Endothelial cell (in vitro differentiated cells): ENCODE measurements at places on chromosomes 7 and 10. TPM values are rescaled to one million over a fixed set of nuclear protein-coding genes. Genes with fewer than 3 reads are reported as not detected.

NPS gene
- total RNA-seq, result not detected

DNA sequence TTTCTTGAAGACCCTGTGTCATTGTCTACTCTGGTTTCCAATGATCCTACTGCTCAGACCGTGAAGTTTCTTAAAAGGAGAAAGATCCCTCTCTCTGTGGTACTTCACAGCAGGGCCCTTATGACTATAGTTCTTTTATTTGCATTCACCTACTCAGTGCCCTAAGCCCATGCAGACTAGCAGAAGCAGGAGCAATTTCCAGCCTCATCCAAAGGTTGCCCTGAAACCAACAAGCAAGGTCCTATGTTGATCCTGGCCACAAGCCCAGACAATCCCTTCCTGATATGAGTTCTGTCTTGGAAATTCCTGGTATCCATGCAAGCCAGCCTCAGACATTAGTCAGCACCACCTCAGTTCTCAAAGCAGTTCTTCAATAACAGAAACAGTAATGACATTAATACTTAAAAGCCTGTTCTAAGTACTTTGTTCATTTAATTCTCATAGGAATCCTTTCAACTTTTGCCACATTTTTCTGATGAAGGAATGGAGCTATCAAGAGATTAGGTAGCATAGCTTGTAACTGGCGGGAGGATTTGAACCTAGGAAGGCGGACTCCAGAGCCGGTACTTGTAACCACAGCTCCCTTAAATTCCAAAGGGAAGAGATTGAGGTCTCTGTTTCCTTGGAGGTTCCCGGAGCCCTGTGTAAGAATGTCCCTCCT is 58.1 kb upstream of the ST8SIA6 start:
- no peak for DNase-seq
- H3K36me3 ChIP-seq, result no peaks in the 10 kb centered on the region

DNA sequence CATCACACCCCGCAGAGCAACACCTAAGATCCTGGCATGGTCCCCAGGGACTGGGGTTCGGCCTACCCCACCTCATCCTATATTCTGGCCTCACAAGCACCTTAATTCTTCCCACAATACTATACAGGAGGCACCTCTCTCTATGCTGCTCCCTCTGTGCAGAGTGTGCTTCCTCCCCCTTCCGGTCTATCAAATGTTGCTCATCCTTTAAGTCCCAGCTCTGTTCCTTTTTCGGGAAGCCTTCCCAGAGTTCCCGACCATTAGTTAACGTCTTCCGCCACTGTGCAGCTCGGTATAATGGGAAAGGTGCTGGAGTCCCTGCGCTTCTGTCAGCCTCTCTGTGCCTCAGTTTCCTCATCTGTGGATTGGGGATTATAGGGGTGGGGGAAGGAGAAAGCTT is 21.8 kb downstream of the PALD1 start:
- H3K4me1 ChIP-seq, result peaks cover 93% of the 10 kb centered on the region
- no peak for DNase-seq
- peak overlapping the region; percentile 91 for H3K27ac ChIP-seq
- peaks cover 35% of the 10 kb centered on the region for H3K36me3 ChIP-seq
- peaks cover 15% of the 10 kb centered on the region for H3K27me3 ChIP-seq
- H3K4me3 ChIP-seq, result peak overlapping the region; percentile 71

DNA sequence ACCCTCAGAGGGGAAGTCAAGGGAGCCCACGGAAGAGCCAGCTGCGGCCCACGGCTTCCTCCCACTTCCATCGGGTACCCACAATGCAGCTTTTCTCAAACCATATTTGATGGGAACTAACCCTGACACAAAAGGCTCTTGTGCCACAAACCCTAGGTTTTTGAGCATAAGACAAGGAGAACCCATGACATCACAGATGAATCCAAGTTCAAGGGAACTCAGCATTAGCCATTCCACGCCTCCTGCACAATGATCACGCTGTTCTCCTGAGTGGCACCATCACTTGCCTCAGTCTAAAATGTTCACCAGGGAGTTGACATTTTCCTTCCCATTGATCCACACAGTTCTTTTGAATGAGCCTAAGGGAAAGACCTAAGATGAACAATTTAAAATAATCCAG is 70.4 kb downstream of the ITIH5 start:
- H3K4me3 ChIP-seq, result no peak overlapping the region
- H3K36me3 ChIP-seq, result no peaks in the 10 kb centered on the region
- DNase-seq, result no peak
- no peak overlapping the region for H3K27ac ChIP-seq
- no peaks in the 10 kb centered on the region for H3K27me3 ChIP-seq
- no peaks in the 10 kb centered on the region for H3K4me1 ChIP-seq

ARMC10 gene
- total RNA-seq, result 26.0 TPM

DNA sequence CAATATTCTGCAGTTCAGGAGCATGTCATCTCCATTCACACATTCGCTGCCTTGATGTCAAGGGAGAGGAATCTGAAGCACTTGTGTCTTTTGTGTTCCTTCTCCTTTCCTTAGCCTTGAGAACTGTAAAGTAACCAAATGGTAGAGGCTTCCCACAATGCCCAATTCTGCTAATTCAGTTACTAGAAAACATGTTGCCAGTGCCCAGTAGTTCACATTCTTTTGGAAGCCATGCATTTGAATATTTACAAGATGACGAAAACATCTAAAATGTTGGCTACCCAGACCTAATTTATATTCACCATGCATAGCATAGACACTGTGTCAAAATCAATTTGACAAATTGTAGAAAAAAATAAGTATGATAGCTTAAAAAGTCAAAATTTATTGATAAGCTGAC is 852.7 kb upstream of the PHF14 start:
- H3K27ac ChIP-seq, result no peak overlapping the region
- no peaks in the 10 kb centered on the region for H3K36me3 ChIP-seq
- H3K4me1 ChIP-seq, result peaks cover 13% of the 10 kb centered on the region

DNA sequence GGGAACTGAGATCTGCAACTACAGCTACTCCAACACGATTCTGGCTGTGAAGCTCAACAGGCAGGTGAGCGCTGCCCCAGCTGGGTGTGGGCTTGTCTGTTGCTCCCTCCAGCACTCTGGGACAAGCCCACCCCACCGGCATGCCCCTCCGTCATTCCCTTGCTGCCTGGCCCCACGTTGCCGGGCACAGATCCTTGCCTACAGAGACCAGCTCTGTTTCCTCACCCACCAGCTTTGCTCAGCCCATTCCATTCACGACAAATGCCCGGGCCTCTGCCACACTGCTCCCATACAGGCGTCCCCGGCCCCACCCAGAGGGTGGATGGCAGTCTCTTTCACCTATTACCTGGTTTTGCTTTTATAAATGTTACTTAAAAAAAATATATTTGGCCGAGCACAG is 24.6 kb downstream of the WIPI2 start:
- H3K27ac ChIP-seq, result no peak overlapping the region
- H3K27me3 ChIP-seq, result no peaks in the 10 kb centered on the region
- no peak for DNase-seq
- peaks cover 54% of the 10 kb centered on the region for H3K36me3 ChIP-seq
- H3K4me3 ChIP-seq, result no peak overlapping the region
- H3K4me1 ChIP-seq, result no peaks in the 10 kb centered on the region

DNA sequence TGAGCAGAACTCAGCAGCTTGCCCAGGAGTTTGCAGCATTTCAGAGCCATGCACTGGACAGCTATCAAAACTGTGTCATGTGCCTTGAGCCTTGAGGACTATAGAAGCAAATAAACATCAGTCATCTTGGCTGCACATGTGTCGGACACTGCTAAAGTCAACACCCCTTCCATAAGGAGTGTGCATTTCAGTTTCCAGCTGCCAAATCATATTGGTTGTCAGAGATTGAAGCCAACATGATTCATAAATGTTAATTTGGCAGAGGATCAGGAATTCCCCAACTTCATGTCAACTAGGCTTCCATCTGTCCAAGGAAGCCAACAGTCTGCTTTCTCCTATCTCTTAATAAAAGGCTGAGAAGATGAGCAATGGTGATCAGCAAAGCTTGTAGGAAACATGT is 32.8 kb downstream of the SLC16A12 start:
- no peak overlapping the region for H3K4me3 ChIP-seq
- no peaks in the 10 kb centered on the region for H3K36me3 ChIP-seq
- no peaks in the 10 kb centered on the region for H3K27me3 ChIP-seq
- peaks cover 6% of the 10 kb centered on the region for H3K4me1 ChIP-seq
- no peak overlapping the region for H3K27ac ChIP-seq

DNA sequence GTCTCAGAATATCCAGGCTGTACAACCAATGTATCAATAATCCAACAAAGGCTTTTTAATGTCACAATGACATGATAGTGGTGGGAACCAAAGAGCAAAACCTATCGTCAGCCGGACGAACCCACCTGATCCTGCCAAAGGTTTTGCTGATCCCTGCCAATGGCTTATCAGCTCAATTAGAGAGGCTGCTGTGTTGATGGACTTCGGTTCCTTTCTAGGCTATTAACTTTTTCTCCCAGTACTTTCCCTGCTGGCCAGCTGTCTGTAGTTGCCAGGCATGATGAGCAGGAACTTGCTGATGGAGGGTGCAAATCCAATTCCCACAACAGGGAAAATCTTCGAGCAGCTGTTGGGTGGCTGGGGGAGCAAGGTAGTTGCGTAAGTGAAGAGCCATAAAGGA is 2.4 kb downstream of the LMOD2 start:
- no peaks in the 10 kb centered on the region for H3K4me1 ChIP-seq
- no peak overlapping the region for H3K27ac ChIP-seq
- H3K4me3 ChIP-seq, result no peak overlapping the region
- H3K36me3 ChIP-seq, result no peaks in the 10 kb centered on the region

AGR3 gene
- total RNA-seq, result not detected

- no peak for DNase-seq
- H3K36me3 ChIP-seq, result peaks cover 27% of the 10 kb centered on the region
These were observed 99.3 kb downstream of the DNAJB6 start for GRCh38 chr7:157436076-157436475.

- H3K27me3 ChIP-seq, result no peaks in the 10 kb centered on the region
- no peaks in the 10 kb centered on the region for H3K36me3 ChIP-seq
- H3K4me1 ChIP-seq, result no peaks in the 10 kb centered on the region
- no peak overlapping the region for H3K27ac ChIP-seq
- DNase-seq, result no peak
These were observed 379.7 kb downstream of the PHTF2 start for GRCh38 chr7:78178319-78178718.

- H3K36me3 ChIP-seq, result no peaks in the 10 kb centered on the region
- DNase-seq, result no peak
- no peak overlapping the region for H3K27ac ChIP-seq
These were observed 272.7 kb downstream of the HDAC9 start for GRCh38 chr7:18768256-18768655.

- H3K36me3 ChIP-seq, result no peaks in the 10 kb centered on the region
- H3K4me1 ChIP-seq, result no peaks in the 10 kb centered on the region
- H3K27me3 ChIP-seq, result no peaks in the 10 kb centered on the region
- H3K27ac ChIP-seq, result no peak overlapping the region
These were observed 735.4 kb upstream of the LRRTM3 start for GRCh38 chr10:66190413-66190812.

FAM221A gene
- 7.3 TPM for total RNA-seq

DNA sequence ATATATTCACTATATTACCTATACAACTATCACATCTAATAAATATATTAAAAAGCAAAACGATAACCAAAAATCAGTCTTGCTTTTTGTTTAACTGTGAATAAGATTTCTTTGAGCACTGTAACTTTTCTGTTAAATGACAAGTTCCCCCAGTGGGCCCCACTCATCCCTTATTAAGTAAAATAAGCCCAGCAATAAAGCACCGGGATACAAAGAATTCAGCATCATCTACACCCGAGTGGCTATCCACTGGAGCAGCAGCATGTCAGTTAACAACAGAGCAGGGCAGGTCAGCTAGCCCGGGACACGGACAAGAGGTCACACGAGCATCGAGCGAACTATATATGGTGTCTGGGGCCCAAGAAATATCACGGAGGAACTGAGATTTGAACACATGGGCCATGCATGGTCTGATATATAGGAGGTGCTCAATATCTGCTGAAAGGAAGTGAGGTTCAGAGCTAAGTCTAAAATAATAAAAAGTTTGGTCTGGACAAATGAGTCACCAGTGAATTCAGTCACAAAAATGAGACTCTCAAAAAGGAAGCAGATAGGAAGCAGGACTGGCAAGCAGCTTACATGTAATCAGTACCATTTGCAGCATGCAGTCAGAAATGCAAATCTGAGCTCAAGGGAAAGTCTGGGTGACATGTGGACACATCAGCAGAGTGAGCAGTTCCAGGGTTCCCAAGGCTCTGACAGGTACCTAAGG is 4.1 kb downstream of the ERCC6 start:
- H3K36me3 ChIP-seq, result no peaks in the 10 kb centered on the region
- DNase-seq, result no peak
- H3K4me3 ChIP-seq, result no peak overlapping the region
- H3K4me1 ChIP-seq, result peaks cover 19% of the 10 kb centered on the region
- H3K27ac ChIP-seq, result no peak overlapping the region
- H3K27me3 ChIP-seq, result peaks cover 4% of the 10 kb centered on the region

IFIT2 gene
- total RNA-seq, result 0.80 TPM

ANKRD61 gene
- not detected for total RNA-seq

DNA sequence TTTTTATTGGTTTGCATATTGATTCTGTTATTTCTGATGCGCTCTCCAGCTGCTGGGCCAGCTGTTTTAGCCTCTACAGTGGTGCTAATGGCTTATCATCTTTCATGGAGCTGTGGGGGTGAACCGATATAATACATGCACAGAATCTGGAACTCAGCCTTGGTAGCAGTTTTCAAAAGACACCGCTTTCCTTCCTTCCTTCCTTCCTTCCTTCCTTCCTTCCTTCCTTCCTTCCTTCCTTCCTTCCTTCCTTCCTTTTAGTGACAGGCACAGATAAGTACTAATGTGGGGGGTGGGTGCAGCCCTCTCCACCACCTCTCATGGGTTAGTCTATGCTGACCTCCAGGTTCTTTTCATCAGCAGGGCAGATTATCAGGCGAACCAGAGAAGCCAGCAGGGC is 31.9 kb upstream of the C10orf53 start:
- H3K27ac ChIP-seq, result no peak overlapping the region
- H3K27me3 ChIP-seq, result peaks cover 16% of the 10 kb centered on the region
- peaks cover 32% of the 10 kb centered on the region for H3K4me1 ChIP-seq
- DNase-seq, result no peak

DNA sequence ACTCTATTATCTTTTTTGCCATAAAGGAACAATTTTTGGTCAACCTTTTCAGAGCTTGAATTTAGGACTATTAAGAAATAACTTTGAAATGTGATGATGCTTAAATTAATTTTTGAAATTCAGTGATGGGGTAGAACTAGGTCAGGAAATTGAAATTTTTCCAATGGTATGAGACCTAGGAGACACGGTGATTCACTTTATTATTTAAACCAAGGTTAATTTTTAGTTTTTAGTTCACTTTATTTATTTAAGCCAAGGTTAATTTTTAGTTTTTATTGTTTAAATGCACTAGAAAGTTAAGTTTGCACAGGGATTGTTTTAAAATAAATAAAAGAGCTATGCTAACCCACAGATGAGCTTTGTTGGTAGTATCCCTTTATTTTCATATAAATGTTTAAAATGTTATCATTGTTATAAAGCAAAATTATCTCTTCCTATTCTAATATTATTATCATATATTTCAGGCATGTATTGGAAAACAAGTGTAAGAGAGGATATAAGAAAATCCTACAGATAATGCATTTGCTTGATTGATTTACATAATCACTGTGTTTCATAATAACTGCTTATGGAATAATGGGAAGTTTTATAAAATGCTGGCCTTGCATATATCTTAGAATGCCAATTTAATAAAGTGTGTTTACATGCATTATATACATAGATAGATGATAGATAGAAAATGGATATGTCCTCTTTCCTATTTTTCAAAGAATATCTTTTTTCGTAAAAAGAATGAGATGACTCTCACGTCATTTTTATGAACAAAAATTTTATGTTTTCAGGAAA is 163.6 kb downstream of the HGF start:
- no peak overlapping the region for H3K4me3 ChIP-seq
- H3K27ac ChIP-seq, result no peak overlapping the region
- no peaks in the 10 kb centered on the region for H3K4me1 ChIP-seq
- DNase-seq, result no peak
- H3K27me3 ChIP-seq, result no peaks in the 10 kb centered on the region

GRCh38 chr7:132276976-132277725 is 299.1 kb downstream of the PLXNA4 start:
- H3K27ac ChIP-seq, result no peak overlapping the region
- H3K27me3 ChIP-seq, result no peaks in the 10 kb centered on the region
- H3K4me3 ChIP-seq, result no peak overlapping the region
- no peaks in the 10 kb centered on the region for H3K36me3 ChIP-seq
- no peak for DNase-seq
